Left lung (tissue), 14 donors: ENCODE measurements at places on chromosomes 12 and 14.

DNA sequence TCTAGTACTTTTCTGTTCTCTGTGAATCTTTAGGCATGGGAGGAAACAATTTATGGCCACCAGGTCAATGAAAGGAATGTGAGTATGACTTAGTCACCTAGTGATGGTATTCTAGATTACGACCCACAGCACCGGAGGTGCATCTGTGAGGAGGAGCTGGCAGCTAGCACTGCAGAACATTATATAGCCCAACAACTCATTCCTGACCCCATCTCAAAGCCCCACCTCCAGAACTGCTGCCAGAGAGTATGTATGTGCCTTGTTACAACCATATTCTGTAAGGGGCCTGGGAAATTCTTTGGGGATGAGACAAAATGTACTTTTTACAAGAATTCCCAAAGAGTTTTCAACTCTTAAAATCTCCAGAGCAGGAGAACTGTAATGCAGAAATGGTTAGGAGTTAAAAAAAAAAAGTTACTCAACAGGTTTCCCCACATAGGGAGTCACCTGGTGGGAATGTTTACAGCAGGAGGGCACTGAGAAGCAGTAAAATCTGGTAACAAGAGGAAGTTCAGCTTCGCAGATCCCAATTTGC lies 34.9 kb upstream of the CERS5 start:
- H3K27ac ChIP-seq, result no peak overlapping the region
- H3K4me1 ChIP-seq, result no peaks in the 10 kb centered on the region
- peaks cover 70% of the 10 kb centered on the region for H3K36me3 ChIP-seq
- H3K27me3 ChIP-seq, result no peaks in the 10 kb centered on the region
- H3K4me3 ChIP-seq, result no peak overlapping the region

GRCh38 chr14:92534932-92535643 lies 21.5 kb downstream of the RIN3 start:
- H3K4me3 ChIP-seq, result no peak overlapping the region
- no peak for DNase-seq
- H3K4me1 ChIP-seq, result peaks cover 12% of the 10 kb centered on the region
- no peaks in the 10 kb centered on the region for H3K36me3 ChIP-seq
- H3K27ac ChIP-seq, result no peak overlapping the region
- no peaks in the 10 kb centered on the region for H3K27me3 ChIP-seq

- H3K27me3 ChIP-seq, result peaks cover 100% of the 10 kb centered on the region
- no peak for DNase-seq
- H3K4me1 ChIP-seq, result peaks cover 20% of the 10 kb centered on the region
- no peak overlapping the region for H3K27ac ChIP-seq
- H3K36me3 ChIP-seq, result no peaks in the 10 kb centered on the region
These were observed 2.3 kb downstream of the ARHGEF25 start for GRCh38 chr12:57613427-57614109.

- no peaks in the 10 kb centered on the region for H3K27me3 ChIP-seq
- DNase-seq, result no peak
- no peak overlapping the region for H3K4me3 ChIP-seq
- no peaks in the 10 kb centered on the region for H3K36me3 ChIP-seq
These were observed 8.4 kb downstream of the PACS2 start for GRCh38 chr14:105322791-105323556.

DNA sequence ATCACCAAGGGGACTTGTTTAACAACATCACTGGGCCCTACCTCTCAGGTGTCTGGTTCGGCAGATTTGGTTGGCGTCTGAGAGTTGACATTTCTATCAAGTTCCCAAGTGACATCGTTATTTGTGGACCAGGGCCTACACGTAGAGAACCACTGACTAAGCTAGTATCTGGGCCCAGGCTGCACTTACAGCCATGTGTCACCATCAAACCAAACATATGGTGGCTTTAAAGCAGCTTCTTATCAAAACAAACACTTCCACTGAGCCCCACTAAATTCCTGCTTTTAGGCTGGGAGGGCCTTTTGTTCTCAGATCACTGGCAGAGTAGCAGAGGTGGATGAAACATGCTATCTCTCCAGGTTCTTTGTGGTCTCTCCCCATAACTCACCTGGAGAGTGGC lies 220.5 kb downstream of the PELI2 start:
- no peaks in the 10 kb centered on the region for H3K27me3 ChIP-seq
- H3K27ac ChIP-seq, result no peak overlapping the region
- no peaks in the 10 kb centered on the region for H3K36me3 ChIP-seq
- H3K4me3 ChIP-seq, result no peak overlapping the region
- no peak for DNase-seq
